ENCODE measurements at places on chromosomes 5 and 9.

DNA sequence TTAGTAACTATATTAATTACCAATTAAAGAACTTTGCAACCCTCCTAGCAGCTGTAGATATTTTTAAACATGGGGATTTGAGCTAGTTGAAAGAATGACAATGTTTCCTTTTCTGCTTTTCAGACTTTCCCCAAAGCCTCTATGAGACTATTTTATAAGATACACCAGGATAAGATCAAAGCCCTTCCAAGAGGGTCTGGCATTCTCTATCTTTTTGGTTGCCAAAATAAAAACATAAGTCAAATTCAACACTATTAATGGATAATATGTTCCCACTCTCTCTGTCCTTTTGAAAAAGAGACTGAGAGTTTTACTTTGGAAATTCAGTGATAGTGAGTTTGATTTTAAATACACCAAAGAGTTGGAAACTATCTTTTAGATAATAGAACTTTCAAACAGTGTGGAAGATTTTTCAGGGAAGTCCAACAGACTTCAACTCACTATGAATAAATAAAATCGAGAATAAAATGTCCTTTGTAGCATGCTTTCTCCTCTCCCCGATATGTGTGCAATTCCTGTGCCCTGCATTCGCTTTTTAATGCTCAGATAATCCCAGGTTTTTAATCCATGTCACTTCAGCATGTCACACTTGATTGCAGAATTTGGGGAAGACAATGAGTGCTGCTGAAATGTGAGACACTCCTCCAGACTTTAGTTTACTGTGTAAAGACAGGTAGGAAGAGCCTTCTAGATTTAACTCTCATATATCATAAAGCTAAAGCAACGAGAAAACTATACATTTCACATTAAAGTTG lies 1095.7 kb upstream of the DMAC1 start:
- DNase-seq, result no peak

GRCh38 chr9:95201206-95201605 lies 116.3 kb downstream of the FANCC start:
- DNase-seq, result no peak

DNA sequence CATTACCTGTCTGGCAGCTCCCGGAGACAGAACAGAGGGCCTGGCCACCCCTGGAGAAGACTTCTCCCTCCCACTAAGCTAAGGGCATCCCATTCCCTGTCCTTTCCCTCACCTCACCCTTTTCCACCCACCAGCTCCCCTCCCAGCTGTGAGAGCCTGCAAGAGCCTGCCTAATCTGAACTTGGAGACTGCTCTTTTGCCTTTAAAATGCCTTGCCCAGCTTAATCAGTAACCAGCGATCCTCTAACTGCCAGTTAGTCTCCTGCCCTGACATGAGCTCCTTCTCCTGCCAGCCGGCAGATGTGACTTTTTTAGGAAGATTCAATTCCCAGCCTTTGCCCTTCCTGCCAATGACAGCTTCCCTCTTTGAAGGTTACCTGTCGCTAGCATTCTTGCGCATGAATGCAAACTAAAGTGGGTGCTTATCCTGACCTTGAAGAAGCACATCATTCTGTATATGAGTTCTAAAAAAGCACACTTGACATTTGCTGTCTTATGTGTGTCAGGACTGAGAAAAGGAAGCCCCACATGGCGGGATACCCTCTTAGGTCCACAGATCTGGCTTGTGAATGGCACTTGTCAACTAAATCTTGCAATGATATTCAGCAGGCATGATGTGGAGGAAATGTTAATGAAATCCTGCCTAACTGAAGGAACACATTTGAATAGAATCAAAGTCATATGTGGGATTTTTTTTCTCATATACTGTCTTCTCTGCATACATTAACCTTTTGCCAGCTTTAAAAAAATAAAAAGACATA lies 411.2 kb upstream of the SLC30A5 start:
- DNase-seq, result no peak

DNA sequence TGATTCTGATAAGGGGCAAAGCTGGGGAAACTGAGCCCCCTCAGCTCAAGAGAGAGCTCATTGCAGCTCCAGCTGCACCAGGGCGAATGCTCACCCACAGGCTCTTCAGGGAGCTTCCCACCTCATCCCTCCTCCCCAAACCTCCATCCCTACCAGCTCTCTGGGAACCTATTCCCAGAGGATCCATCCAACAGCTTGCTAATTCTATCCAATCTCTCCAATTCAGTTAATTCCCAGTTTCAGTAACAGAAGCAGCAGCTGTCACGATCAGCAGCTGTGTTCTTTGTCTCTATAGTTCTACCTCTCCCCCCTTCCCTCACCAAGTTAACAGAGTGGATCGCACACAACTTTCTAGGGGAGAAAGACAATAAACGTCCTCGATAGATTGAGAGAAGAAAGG lies 135.5 kb upstream of the EFNA5 start:
- no peak for DNase-seq

DNA sequence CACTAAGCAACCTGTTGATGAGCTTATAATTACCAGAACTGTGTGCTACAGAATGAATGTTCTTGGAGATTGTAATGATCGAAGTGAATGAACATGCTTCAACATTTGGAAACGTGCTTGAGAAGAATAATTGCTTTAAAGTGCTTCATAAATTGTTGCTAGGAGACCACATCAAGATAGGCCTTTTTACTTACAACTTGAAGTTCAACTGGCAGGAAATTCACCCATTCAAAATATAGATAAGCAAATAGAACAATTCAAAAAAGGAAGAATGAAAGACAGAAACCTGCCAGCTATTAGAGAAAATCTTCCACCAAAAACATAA lies 38.0 kb upstream of the SLC44A1 start:
- no peak for DNase-seq

Data from Right ventricle myocardium superior (tissue), 1 donor.